ENCODE measurements at places on chromosomes 3 and 15. TPM values are rescaled to one million over a fixed set of nuclear protein-coding genes. Genes with fewer than 3 reads are reported as not detected.

DNA sequence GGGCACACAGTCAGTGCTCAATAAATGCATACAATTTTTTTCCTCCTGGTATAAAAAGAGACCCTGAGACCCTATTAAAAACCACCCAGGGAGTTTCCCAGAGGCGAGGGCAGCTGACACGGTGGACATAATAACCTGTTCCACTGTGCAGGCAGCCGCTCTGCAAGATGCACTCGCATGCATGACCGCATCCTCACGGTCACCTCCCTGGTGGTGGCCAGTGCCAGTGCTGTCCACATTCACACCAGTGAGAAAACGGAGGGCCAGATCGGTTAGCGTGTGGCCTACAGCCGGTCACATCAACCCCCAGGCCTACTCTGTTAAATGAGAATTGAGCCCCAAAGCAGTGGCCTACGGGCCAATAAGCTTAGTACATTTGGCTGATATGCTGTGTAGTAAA is 24.8 kb downstream of the SH3BP5 start:
- no peak overlapping the region for H3K4me3 ChIP-seq
- H3K36me3 ChIP-seq: no peaks in the 10 kb centered on the region
- H3K4me1 ChIP-seq: peaks cover 16% of the 10 kb centered on the region
- no peak for DNase-seq

DNA sequence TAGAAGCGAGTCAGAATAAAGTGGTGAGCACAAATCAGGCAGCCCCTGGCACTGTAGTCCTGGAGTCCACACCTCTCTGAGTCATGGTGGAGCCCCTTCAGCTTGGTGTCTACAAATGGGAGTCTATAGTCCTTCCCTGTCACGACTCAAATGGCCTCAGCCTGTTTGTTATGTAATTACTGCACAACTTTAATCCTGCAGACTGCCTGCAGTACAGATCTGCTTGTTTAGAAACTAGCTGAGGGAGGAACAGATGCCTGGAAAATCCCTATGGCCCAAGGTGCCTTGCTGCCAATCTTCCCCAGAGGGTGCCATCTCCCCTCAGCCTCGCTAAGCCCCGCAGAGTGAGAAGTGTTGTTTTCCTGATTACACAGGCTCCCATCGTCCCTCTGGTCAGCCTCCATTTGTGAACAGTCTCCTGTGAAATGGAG is 3.9 kb upstream of the CXCR6 start:
- no peak overlapping the region for H3K27ac ChIP-seq
- no peaks in the 10 kb centered on the region for H3K4me1 ChIP-seq
- DNase-seq: no peak
- H3K27me3 ChIP-seq: no peaks in the 10 kb centered on the region
- H3K36me3 ChIP-seq: peaks cover 54% of the 10 kb centered on the region

DNA sequence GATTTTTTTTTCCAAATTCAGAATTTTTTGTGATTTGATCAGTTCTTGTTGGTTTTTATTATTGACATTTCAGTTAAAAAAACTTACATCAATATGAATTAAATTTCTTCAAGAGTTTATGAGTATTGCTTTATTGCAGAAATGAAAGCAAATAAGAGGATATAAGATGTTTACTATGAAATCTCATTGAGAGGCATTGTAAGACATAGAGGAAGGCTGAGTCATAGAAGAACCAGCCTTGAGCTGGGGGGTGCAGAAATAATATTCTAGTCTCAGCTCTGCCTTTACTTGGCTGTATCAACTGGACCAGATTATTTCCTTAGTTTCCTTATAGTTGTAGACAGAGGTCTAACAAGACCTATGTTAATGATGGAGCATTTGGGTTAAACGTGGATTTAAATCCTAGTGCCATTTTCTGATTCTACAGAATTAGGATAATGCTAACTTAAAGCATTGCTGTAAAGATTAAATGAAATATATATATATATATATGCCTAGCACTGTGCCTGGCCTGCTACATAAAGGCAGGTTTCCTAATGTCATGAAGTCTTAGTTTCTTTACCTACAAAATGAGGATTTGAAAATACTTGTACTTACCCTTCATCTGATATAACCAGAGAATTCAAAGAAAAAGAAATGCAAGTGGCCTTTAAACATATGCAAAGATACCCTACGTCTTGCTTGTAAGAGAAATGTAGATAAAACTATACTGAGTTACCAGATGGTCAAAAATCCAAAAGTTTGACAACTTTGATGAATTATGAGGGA is 7.3 kb downstream of the FAM98B start:
- no peak for DNase-seq
- H3K27ac ChIP-seq: no peak overlapping the region
- no peak overlapping the region for H3K4me3 ChIP-seq
- no peaks in the 10 kb centered on the region for H3K4me1 ChIP-seq
- H3K27me3 ChIP-seq: no peaks in the 10 kb centered on the region

DNA sequence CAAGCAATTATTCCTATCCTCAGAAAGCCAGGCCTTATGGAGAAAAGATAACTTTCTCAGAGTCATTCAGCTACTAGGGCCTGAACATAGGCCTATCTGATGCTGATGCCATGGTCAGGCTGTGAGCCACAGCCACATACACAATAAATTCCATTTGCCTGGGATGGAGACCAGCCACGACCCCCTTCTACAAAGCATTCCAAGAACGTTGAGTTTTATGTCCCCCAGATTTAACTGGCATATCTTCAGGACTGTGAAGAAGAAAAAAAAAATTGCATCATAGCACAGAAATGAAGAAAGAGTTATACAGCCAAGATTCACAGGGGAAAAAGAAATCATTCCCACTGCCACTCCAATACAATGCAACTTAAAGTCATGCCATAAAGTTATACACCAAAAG is 100.0 kb downstream of the THBS1 start:
- no peaks in the 10 kb centered on the region for H3K27me3 ChIP-seq
- no peak overlapping the region for H3K27ac ChIP-seq
- H3K4me3 ChIP-seq: no peak overlapping the region

- H3K27me3 ChIP-seq: no peaks in the 10 kb centered on the region
- DNase-seq: no peak
- no peak overlapping the region for H3K27ac ChIP-seq
- peaks cover 18% of the 10 kb centered on the region for H3K4me1 ChIP-seq
- H3K36me3 ChIP-seq: peaks cover 11% of the 10 kb centered on the region
Measured at GRCh38 chr15:42154956-42155355, 1.5 kb downstream of the PLA2G4F start.

- no peaks in the 10 kb centered on the region for H3K27me3 ChIP-seq
- H3K36me3 ChIP-seq: no peaks in the 10 kb centered on the region
- no peak overlapping the region for H3K27ac ChIP-seq
- no peak for DNase-seq
- H3K4me3 ChIP-seq: no peak overlapping the region
Measured at GRCh38 chr15:73965758-73966113, 26.4 kb downstream of the STOML1 start.

GRCh38 chr3:159831466-159831865 is 157.2 kb upstream of the IL12A start:
- no peak overlapping the region for H3K4me3 ChIP-seq
- H3K4me1 ChIP-seq: no peaks in the 10 kb centered on the region
- H3K36me3 ChIP-seq: no peaks in the 10 kb centered on the region
- H3K27me3 ChIP-seq: no peaks in the 10 kb centered on the region

Gene ESYT3
- polyA plus RNA-seq: 1.8 TPM

Gene LRIG1
- polyA plus RNA-seq: 43.7 TPM

Gene ALDH1A2
- polyA plus RNA-seq: 13.7 TPM

Data from large intestine (tissue), 12 donors.